ENCODE measurements at places on chromosomes 7 and 10.

GRCh38 chr7:7858559-7858958, 110.0 kb upstream of the GLCCI1 start:
- no peak for DNase-seq

GRCh38 chr7:2092279-2092678, 140.5 kb downstream of the MAD1L1 start:
- no peak for DNase-seq

- DNase-seq, result no peak
Observed at GRCh38 chr7:118615-119391, 73.6 kb upstream of the FAM20C start.

- no peak for DNase-seq
Observed at GRCh38 chr10:38054361-38054797, 39.8 kb upstream of the ZNF37A start.

GRCh38 chr10:102644066-102644645, at the start of gene TRIM8:
TRIM8 (plus strand) TSS chr10:102644479; CDS start chr10:102644618, 139 bp downstream.
- no peak for DNase-seq

DNA sequence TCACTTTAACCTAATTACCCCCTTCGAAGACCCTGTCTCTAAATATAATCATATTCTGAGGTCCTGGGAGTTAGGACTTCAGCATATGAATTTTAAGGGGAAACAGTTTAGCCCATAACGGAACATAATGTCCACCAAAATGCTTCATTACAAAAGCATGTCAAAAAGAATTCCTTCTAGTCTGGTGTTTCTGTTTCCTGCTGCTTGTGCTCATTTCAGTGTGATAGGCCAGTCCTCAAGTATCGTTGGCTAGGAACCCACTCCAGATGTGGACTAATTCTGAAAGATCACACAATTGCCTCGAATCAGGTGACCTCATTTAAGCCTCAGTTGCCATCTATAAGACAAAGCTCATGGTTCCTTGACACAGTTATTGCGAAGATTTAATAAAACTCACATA, 29.6 kb downstream of the INPP5F start:
- no peak for DNase-seq

- no peak for DNase-seq
Observed at GRCh38 chr10:17316488-17317170, 88.6 kb downstream of the VIM start.

DNA sequence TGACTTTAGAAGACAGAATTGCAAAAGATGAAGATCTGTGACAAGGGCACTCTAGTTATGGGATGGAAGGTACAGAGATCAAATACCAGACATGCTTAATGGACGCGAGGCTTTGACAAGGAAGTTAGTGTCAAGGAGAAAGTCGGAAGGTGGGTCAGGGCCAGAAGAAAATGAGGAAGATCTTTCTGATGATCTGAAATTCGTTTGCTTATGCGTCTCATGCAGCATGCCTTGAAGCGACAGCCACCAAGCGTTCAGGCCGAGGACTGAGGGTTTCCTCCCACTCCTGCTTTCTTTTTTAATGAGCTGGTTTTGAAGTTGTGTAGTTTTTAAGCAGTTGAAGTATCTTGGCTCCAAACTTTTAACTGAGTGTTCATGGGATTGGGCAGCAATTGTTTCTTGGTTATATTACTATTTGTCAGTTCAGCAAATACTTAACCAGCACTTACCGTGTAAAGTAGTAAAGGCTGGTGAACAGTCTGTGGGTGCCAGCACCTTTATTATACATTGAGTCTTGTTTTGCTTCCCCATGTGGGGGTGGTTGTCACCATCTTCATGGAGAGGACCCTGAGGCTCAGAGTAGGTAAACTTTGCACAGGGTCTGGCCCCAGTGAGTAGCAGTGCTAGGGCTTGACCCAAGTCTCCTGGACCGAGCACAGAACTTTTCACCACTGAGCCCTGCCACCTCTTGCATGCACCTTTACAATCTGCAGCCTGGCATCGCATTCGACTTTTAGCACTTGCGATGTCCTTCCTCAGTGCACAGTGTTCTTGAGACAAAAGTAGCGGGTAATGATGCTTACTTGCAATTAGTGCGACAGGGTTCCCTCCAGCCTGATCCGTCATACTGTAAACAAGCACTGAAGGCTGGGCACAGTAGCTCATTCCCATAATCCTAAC, 14.3 kb upstream of the BHLHA15 start:
- no peak for DNase-seq

GRCh38 chr7:75847707-75848106, 31.1 kb upstream of the RHBDD2 start:
- DNase-seq, result no peak

GRCh38 chr7:99311702-99312101, 14.0 kb upstream of the ARPC1A start:
- DNase-seq, result no peak

GRCh38 chr10:74589851-74590250, 236.5 kb upstream of the KAT6B start:
- DNase-seq, result no peak

DNA sequence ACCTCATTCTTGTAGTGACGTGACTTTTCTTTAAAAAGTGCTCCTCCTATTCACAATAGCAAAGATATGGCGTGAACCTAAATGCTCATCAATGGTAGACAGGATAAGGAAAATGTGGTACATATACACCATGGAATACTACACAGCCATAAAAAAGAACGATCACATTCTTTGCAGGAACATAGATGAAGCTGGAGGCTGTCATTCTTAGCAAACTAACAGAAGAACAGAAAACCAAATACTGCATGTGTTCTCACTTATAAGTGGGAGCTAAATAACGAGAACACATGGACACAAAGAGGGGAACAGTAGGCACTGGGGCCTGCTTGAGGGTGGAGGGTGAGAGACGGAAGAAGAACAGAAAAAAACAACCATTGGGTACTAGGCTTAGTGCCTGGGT, 59.9 kb upstream of the FGFR2 start:
- DNase-seq, result no peak

GRCh38 chr7:137446025-137446424, 102.5 kb upstream of the PTN start:
- no peak for DNase-seq

- no peak for DNase-seq
Observed at GRCh38 chr7:46145412-46145811, 224.3 kb upstream of the IGFBP3 start.

GRCh38 chr10:103697787-103698186, 157.6 kb downstream of the SH3PXD2A start:
- DNase-seq, result no peak

DNA sequence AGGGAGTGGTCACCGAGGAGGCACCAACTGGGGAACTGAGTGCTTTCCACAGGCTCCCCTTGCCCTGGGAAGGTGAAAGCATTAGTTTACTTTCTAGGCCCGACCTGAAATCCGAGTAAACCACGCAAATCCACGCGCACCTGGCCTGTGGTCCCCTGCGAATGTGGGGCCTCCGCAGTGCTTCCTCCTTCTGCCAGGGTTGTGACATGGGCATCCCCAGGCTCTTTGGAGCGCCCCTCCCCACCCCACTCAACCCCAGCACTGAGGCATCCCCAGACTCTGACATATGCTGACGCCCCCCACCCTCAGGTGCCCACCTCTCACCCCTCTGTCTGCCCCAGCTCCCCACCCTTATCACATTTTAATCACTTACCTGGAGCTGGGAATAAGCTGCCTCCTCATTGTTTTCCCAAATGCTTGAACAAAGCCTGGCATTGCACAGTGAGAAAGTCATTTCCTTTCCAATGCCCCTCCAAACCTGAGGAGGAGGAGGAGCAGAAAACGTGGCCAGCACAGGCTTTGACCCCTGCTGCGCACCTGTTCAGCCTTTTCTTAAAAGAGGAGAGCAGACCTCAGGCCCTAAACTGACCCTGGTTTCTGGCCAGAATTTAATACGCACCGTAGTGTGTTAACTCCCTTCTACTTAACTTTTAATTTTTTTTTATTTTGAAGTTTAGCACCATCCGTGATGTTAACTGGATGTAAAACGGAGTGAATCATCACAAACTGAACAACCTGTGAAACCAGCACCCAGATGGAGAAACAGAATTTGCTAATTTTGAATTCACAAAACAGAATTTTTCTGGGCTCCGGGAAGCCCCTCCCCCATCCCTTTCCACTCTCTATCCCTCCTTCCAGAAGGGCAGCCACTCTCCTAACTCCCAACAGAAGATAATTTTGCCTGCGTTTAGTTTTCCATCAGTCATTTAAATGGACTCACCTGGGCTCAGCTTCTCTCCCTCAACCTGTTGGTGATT, 129.4 kb downstream of the WDR11 start:
- DNase-seq, result no peak

DNA sequence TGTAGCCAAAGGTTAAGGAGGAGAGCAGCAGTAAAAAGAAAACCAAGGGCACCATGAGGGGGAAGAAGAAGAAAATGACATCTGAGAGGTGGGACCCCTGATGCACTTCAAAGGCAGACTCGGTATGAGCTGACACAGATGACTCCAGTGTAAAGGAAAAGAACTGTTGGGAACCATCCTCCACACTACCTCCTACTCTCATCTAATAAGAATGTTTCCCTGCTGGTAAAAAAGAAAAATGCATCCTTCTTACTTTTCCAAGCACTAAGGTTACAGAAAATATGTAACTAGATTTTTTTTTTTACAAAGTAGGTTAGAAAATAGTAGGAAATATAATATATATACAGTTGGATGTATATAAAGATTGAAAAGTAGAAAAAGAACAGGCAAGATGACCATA, 16.9 kb downstream of the TAS2R41 start:
- no peak for DNase-seq

DNA sequence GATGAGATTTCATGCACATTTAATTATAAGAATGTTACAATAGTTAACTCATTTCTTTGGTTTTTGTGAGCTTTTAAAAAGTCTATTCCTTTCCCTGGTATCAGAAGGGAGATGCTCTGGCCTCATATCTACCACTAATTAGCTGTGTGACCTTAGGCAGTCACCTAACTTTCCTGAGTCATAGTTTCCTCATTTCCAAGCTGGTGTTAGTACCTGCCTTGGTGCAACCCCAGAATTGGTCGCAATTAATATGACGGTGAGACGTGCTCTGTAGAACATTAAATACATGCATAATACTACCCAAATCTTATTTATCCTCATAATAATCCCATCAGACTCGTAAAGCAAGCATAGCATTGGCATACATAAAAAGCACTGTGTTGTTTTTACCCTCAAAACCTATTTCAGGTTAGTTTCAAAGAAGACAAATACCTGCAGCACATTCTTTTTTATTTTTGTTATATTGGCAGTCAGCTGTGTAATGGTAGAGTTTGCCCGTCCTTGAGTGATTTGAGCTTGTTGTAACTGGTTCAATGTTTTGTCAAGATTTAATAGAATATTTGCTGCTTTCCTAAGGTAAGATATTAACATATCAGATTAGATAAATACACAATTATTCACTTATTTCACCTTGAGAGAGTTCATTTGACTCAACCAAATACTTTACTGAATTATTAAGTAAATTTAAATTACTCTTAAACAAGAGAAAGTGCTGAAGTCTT, 31.0 kb upstream of the LAMB1 start:
- DNase-seq, result no peak
